HFF-Myc (cell line): ENCODE measurements at places on chromosomes 4 and X.

- no peak for DNase-seq
Measured at GRCh38 chr4:2598511-2599303, 62.3 kb downstream of the FAM193A start.

- DNase-seq = no peak
Measured at GRCh38 chr4:176363072-176363471, 43.3 kb downstream of the SPCS3 start.

- no peak for DNase-seq
Measured at GRCh38 chrX:118259213-118259612, 86.7 kb upstream of the WDR44 start.

DNA sequence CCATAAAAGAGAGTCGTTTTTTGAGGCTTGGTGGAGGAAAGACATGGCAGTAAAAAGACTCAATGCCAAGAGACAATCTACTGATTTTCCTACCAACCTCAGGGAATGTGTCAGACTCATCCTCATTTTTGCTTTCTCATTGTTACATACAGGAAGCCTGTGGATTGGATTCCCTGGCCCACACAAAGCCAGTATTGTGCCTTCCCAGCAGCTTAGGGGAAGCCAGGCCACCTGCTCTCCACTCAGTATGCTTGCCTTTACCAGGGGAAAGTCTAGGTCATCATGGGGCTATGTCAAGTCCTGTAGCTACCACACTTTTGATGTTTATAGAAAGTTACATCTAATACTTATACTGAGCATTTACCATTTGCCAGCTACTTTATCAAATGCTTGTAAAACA is 11.0 kb downstream of the BMX start:
- no peak for DNase-seq

DNA sequence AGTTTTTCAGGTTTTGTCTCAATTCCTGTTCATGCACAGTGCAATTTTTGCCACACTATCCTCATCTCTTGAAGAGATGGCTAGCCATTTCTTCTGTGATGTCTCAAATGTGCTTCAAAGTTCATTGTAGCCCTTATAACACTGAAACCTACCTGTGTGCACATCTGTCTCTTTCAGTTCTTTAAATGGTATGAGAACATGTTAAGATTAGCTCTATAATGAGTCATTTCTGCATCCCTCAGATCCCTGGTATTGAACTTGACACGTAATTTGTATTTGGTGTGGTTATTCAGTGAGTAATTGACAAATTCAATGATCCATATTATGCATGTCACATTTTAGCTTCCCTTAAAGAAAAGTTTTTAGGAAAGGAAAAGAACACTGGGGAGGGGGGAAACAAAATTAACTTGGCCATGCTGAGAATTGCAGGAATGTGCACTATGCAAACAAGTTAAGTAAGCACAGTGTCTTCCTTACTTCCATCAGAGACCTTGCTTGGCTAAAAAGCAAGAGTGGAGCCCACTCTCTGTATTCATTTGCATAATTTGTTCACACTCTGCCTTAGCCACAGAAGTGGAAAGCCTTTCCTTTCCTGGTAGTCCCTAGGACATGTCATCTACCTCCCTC is 659.8 kb upstream of the MAGEB2 start:
- no peak for DNase-seq

GRCh38 chr4:119589165-119589564 is 39.4 kb downstream of the PDE5A start:
- no peak for DNase-seq

DNA sequence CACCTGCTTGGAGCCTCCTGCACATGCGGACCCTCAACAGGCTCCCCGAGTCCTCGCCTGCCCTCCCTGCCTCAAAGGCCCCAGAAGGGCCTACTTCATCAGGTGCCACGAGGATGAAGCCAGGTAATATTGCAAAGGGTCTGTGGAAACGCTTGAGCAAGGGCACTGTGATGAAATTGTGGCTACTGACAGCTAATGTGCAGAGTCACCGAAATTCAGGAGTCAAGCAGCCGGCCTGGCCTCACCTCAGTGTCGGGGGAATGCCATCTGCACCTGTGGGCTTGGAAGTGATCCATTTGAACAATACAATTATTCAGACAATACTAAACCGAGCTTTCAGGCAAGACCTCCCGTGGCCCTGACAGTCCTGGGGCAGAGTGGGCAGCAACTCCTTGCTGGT is 3.1 kb upstream of the FGFR3 start:
- DNase-seq = no peak

DNA sequence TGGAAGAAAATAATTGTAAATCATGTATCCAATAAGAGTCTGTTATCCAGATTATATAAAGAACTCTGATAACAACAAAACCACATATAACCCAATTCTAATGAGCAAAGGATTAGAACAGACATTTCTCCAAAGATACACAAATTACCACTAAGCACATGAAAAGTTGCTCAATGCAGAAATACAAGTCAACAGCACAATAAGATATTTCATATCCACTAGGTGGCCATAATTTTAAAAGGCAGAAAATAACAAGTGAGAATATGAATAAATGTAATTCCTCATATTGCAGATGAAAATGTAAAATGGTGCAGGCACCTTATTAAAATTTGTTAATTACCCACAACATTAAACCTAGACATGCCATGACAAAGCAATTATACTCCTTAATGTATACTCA is 73.9 kb upstream of the ZCCHC13 start:
- DNase-seq = no peak

DNA sequence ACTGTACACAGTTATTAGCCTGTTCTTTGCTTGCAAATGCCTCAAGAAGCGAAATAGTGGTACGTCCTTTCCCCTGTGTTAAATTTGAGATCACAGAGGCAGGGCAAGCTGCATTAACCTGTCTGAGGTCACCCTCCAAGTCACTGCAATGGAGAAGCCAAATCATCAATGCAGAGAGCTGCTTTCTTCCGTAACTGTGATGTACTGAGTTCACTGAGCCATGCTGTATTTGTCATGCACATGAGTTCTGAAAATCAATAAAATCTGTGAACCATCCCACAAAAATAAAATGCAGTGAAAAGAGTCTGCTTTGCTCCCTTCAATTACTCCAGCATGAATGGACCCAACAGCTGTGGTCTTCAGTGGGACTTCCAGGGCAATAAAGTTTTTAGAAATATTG is 393.5 kb downstream of the KCNIP4 start:
- no peak for DNase-seq

DNA sequence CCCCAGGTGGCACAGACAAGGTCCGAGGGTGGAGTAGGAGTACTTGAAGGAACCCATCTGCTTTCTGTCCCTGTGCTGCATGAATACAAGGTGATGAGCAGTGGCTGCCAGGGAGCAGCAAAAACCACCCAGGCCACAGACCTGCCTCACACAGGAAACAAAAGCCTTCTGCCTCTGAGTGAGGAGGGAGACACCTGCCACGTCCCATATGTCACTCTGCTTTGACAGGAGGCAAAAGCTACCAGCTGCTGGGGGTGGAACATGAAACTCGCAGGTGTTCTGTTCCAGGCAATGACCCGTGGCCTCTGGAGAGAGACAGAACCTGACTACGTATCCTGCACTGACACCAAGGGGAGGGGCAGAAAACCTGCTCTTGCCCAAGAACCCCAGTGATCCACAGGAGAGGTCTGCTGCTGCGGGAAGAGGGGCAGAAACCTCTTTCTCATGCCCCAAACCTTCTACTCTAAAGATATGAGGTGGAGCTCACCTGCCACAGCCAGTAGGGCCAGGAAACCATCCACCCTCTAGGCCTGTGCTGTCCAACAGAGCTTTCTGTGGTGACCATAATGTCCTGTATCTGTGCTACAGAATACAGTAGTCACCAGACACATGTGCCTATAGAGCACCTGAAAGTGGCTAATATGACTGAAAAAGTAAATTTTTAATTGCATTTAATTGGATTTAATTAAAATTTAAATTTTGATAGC is 172.9 kb downstream of the PRDM5 start:
- DNase-seq = no peak

GRCh38 chr4:89906777-89907521 is 12.3 kb downstream of the MMRN1 start:
- no peak for DNase-seq

- no peak for DNase-seq
Measured at GRCh38 chr4:35246493-35246892, 997.8 kb downstream of the ARAP2 start.

DNA sequence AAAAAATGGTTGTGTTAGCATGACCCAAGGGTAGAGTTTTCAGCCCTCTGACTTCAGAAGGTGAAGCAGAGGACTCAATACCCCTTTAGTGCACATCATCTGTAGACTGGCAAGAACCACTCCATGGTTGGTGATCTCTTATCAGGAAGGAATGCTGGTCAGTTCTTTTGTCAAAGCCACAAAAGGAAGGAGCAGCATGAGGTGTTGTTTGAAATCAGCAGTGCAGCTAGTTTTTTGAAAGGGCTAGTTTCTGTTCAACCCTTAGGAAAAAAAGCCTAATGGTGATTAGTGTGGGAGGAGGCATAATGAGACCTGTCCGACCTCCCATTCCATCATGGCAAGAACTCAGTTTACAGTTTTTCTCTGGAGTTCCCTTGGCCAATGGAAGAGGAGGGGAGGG is 362.0 kb upstream of the CT83 start:
- no peak for DNase-seq
